ENCODE measurements at places on chromosomes 16 and 17. TPM values are rescaled to one million over a fixed set of nuclear protein-coding genes. Genes with fewer than 3 reads are reported as not detected.

CIITA gene
- total RNA-seq: 1.1 TPM

FAM20A gene
- total RNA-seq: 0.17 TPM

SGCA gene
- 23.8 TPM for total RNA-seq

HSF4 gene
- total RNA-seq: 23.0 TPM

RPH3AL gene
- total RNA-seq: 1.2 TPM

DPEP1 gene
- not detected for total RNA-seq

TMEM235 gene
- not detected for total RNA-seq

HS3ST3A1 gene
- total RNA-seq: 0.99 TPM

SYCE1L gene
- total RNA-seq: 0.40 TPM

NPIPB6 gene
- 0.89 TPM for total RNA-seq

KRTAP4-5 gene
- not detected for total RNA-seq

NTN3 gene
- 1.3 TPM for total RNA-seq

Measured in smooth muscle cell of the pulmonary artery (primary cell).